ENCODE measurements at places on chromosomes 12 and 14.

GRCh38 chr12:98863167-98863566 is 218.1 kb downstream of the APAF1 start:
- DNase-seq = no peak

DNA sequence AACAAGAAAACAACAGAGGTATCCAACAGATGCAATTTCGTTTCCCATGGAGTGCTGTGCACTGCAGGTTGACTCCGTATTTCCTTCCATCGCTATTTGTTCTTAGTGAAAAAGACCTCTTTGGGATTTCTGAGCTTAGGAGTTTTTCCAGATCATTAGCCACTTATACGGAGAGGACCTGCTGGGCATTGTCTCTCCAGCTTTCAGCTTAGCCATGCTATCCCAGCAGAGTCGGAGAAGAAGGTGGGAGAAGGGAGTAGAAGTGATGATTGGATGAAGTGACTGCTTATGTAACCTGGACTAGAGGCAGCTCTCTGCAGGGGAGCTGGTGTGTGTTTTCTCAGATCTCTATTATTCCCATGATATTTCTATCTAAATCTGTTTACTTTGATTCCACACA is 737.7 kb downstream of the DIO2 start:
- no peak for DNase-seq

GRCh38 chr12:74922117-74922516 is 287.5 kb downstream of the KCNC2 start:
- no peak for DNase-seq

DNA sequence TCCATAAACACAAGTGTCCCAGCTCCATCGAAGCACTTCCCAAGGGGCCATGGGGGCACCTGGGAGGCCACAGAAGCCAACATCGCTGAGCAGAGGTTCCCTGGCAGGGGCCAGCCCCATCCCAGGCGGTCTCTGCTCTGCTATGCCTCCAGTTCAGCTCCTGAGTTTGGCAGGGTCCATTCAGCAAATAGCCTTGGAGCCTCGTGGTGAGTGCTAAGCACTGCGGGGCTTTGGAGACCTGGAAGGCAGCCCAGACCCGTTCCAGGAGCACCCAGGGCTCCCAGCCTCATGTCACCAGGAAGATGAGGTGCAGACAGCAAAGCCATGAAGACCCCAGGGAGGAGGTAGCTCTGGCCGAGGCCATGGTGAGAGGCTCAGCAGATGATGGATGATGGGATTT is 109.5 kb downstream of the LGMN start:
- no peak for DNase-seq

DNA sequence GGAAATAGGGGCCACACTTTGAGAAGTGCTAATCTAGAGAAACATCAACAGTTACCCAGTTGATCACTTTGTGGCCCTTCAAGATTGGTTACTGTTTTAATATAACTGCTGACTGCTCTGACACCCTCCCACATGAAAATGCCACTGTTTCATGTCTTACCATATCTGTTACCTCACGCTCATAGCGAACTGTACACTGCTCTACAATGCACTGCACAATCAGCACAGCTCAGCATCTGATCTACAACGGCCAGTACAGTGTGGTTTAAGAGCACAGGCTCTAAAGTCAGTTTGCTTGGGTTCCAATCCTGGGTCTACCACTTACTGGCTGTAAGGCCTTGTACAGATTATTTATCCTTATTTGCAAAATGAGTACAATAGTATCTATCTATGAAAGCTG is 39.1 kb downstream of the SPPL3 start:
- DNase-seq = no peak

- no peak for DNase-seq
Observed at GRCh38 chr12:91866566-91866965, 279.1 kb downstream of the BTG1 start.

DNA sequence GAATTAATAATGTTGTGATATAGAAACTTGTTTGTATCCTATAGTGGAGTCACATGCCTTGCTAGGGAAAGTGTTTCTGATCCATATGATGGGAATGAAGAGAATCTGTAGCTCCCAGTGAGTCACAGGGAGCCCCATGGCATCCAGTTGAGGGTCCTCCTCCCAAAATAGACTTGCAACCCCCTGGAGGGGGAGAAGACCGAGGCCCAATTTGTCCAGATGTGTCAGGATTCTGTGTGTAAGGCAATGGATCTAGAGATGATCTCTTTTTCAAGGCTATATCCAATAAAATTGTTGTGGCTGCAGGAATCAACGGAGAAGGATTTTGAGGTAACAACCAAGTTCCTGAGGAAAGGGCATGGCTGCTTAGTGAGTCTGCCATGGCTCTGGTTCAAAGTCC is 121.8 kb downstream of the BCL11B start:
- DNase-seq = no peak

GRCh38 chr14:61102549-61103466 is 121.8 kb downstream of the SLC38A6 start:
- DNase-seq = no peak

GRCh38 chr12:114402084-114402717 is 3.7 kb downstream of the TBX5 start:
- no peak for DNase-seq

DNA sequence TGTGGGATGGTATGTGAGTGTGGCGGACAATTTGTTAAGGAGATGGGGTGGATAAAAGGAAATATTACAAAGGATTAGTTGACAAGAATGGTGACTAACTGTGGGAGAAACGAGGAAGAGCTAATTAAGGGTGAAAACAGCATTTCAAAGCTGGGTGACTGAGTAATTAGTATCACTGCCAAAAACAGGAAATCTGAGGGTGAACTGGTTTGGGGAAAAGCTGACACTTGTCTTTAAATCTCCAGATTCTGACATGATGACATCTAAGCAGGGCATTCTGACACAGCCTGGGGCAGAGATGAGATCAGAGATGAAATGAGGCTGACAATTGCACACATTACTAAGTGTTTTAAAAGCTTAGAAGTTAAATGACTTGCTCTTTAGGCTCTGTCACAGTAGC is 42.4 kb upstream of the CCDC175 start:
- DNase-seq = no peak

DNA sequence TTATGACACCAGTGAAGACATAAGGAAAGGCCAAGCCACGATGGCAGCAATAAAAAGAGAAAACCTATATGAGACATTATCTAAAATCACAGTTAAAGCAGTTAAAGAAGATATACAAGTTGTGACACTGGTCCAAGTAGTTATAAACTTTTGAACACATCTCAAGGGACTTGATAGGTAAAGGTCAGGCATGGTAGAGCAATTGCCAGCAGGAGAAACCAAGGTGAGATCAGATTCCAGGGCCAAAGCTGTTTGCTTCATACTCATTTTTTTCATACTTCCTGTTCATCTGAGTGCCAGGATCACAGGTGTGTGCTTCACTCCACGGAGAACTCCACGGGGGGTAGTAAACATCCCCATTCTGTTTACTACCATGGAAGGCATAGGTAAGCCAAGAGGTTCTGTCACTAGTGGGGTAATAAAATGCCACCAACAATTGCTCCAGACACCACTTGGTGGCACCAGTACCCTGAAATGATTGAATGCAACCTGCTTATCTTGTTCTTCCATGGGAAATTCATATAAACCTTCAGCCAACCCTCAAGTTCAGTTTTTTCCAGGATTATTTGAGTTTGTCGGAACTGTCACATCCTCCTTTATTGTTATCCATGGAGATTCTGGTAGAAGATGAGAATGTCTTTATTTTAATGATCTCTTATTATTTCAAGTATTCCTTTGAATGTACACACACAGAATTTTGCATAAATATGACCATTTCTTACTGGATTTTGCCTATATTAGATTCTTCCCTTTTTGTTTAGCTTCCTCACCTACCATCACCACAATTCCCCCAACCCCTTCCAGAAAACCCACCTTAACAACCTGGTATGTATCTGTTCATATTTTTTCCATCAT is 59.2 kb upstream of the TSPAN8 start:
- no peak for DNase-seq

GRCh38 chr14:72826039-72826438 is 67.9 kb downstream of the DPF3 start:
- DNase-seq = no peak

GRCh38 chr14:74945852-74946658 is 9.3 kb downstream of the PGF start:
- peak; percentile 63 for DNase-seq

DNA sequence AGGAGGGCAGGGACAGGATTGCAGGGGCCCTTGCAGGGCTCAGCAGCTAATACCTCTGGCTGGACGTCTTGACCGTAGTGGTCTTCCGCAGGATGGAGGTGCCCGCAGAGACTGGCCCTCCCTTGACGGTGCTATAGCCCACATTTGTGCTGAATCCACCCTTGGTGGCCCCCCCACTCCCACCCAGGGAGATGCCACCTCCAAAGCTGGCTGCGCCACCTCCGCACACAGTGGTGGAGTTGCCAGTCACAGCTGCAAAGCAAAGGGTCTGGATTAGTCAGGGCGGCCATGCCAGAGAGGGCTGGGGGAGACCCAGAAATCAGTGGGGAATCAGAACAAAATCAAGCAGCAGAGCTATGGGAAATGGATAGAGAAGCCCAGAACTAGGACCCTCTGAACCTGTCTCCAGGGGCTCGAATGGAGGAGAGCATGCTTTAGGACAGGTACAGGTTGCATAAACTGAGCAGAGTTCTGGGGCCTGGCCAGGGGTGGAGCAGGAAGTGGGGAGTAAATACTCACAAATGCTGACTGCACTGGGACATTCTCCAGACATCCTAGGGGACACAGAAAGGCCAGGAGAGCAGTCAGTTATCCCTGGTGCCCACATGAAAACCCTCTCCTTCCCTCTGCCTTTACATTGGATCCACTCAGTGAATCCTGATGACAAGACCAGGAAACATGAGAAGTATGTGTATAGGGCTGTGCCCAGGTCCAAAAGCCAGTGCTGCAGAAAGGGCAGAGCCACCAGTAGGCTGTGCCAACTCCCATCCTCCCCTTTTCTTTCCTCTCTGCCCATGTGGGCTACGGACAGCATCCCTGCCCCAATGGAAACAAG is 8.1 kb upstream of the KRT4 start:
- no peak for DNase-seq

DNA sequence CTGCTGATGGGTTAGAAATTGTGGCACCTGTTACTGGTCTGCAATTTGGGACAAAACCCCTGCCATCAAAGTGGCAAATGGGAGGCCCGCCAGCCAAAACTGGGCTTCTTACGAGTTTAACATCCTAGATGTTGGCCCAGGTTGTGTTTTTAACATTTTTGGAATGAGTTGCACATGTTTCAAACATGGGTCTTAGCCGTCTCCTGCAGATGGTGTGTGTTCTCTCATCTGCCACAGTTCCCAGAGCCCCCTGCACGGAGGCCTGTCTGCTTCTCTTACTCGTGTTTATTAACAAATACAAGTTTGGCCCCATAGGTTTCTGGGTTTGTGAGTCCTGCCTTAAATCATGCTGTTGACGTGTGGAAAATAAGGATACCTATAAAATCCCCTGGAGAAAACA is 46.5 kb downstream of the CACNA2D4 start:
- no peak for DNase-seq

GRCh38 chr12:45637706-45638105 is 91.8 kb upstream of the ARID2 start:
- no peak for DNase-seq

GRCh38 chr12:76085520-76085868 is 1.0 kb upstream of the NAP1L1 start:
- peak; percentile 54 for DNase-seq

GRCh38 chr12:39375206-39375808 is 67.6 kb downstream of the KIF21A start:
- DNase-seq = no peak

- DNase-seq = no peak
Observed at GRCh38 chr12:52432559-52433207, 1.5 kb downstream of the KRT75 start.
